ENCODE measurements at places on chromosomes 6 and 20.

DNA sequence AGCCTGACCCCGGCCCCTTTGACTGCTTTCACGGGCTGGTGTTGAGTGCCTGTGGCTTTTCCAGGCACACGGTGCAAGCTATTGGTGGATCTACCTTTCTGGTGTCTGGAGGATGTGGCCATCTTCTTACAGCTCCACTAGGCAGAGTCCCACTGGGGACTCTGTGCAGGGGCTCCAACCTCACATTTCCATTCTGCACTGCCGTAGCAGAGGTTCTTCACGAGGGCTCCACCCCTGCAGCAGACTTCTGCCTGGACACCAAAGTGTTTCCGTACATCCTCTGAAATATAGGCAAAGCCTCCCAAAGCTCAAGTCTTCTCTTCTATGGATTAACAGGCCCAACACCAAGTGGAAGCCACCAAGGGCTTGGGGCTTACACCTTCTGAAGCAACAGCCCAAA, 691.5 kb upstream of the POU3F2 start:
- no peak for DNase-seq

DNA sequence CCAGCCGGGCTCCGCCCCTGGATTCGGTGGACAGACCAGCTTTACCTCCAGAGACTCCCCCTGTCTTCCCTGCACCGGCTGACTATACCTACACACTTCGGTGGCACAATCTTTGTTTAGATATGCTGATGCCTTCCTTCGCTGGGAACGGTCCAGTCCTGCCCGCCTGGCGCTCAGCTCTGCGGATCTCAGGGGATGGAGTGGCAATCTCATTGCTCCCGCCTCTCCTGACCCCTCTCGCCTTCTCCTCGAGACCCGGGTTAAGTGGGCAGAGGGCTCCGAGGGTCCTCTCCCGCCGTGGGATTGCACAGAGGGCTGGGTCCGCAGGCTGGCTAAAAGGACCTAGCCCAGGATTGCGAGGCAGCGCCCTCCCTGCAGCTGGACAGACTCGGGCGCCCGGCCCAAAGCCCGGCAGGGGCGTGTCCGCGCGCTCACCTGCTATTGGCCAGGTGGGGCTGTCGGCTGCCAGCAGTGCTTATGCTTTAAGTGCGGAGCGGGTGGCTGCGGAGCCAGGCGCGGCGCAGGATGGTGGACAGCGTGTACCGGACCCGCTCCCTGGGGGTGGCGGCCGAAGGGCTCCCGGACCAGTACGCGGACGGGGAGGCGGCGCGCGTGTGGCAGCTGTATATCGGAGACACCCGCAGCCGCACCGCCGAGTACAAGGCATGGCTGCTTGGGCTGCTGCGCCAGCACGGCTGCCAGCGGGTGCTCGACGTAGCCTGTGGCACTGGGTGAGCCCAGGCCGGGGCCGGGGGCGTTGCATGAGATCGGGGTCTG, at the start of gene GNMT:
TSS of gene GNMT (plus strand) at position 512 of the 777 bp plus-strand sequence. CDS start at position 526, 14 bp downstream.
- DNase-seq = peak; percentile 64

- peak; percentile 38 for DNase-seq
Observed at GRCh38 chr6:119350202-119350951, 816 bp upstream of the MAN1A1 start.

DNA sequence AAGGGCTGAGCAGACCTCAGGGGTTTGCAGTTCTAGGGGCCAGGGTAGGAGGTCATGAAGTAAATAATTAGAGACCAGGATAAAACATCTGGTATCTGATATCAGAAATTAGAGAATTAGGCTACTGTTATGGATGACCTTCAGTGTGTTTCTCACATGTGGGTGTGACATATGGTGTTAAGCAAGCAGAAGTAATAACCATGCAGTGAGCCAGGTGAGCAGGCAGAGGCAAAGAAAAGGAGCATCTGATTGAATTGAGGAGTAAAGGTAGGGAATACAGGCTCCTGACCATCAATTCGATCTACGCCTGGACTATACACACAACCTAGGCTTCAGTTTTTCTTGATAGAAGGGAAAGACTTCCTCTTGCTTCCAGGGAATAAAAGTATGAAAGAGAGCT, 34.7 kb upstream of the MAP3K7 start:
- no peak for DNase-seq

DNA sequence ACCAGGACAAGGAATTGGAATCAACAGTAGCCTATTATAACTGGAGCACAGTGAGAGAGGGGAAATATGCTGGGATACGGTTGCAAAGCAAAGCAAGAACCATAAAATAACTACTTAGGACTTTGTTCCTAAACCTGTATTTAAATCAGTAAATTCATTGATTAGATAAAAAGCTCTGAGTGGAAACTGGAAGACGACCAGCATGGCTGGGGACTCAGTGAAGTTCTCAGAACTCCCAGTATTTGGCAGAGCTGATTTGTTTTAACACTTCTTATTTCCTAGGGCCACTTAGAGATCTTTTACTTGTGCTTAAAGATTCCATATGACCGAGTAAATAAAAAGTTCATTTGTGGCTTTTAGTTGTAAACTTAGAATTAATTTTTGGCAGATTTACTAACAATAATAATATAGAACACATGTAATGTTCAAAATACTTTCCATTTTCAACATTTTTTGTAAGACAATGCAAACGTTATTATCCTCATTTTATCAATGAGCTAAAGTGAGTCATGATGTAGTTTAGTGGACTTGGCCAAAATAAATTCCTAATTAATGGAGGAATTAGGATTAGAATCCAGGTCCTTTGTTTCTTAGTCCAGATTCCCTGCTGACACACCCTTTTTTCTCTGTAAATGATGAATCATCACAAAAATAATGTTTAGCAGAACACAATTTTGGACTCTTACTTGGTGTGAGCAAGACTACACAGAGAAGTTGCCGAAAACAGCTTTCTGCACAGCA, 392.9 kb downstream of the GJA1 start:
- DNase-seq = no peak

DNA sequence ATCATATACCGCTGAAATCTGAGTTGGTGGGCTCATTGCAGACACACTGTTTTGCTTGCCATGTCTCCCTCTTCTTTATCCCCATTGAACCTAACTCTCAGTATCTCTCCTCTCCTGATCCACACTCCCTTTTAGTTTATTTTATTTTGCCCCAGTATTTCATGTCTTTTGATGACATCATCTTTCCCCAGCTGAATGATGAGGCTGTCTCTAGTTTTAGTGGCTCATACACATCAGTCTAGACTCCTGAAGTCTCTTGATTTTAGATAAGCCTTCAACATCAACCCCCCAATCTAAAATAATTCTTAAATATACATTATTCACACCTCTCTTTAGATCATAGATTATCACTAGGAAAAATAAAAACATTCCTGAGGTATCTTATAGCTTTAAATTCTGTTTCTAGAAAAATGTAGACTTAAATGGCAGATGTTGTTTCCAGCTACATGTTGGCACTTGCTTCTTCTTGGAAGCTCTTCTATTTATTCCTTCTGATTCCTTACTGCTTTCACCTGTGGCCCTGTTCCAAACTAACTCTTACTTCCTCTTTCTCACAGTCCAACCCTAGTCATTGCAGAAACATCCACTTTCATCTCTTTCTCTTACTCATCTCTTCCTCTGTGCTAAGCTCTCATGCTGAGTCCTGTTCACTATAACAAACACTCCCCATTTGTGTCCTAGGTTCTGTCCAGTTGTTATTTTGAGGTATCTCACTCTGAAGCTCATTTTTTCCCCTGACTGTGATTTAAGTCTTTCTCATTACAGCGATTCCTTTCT, 191.9 kb upstream of the SLC35B3 start:
- DNase-seq = peak; percentile 97

GRCh38 chr20:5069141-5069806, 50.5 kb downstream of the PCNA start:
- no peak for DNase-seq

- DNase-seq = no peak
Observed at GRCh38 chr20:52838510-52839241, 133.5 kb upstream of the TSHZ2 start.

- DNase-seq = peak; percentile 64
Observed at GRCh38 chr20:41086402-41087324, 50.7 kb upstream of the PLCG1 start.

GRCh38 chr6:7282097-7282906, 30.7 kb downstream of the SSR1 start:
- no peak for DNase-seq

- no peak for DNase-seq
Observed at GRCh38 chr6:75422024-75422639, 71.5 kb downstream of the FILIP1 start.

DNA sequence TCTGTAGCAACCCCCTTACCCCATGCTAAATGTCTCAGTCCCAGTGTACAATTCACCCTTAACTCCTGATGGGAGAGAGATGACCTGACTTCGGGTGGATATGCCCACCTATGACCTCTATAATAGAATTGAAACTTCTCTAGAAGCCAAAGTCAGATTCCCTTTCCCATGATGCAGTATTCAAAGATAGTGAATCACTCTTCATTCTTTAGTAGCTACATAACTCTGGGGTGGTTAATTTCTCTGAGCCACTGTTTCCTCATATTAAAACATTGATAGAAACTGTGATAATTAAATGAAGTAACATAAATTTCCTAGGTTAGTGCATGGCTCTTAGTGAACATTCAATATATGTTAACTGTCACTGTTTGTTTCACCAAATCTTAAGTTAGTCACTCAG, 500.4 kb downstream of the COL12A1 start:
- peak; percentile 13 for DNase-seq

- DNase-seq = peak; percentile 6
Observed at GRCh38 chr6:147298461-147298860, 94.2 kb downstream of the STXBP5 start.

DNA sequence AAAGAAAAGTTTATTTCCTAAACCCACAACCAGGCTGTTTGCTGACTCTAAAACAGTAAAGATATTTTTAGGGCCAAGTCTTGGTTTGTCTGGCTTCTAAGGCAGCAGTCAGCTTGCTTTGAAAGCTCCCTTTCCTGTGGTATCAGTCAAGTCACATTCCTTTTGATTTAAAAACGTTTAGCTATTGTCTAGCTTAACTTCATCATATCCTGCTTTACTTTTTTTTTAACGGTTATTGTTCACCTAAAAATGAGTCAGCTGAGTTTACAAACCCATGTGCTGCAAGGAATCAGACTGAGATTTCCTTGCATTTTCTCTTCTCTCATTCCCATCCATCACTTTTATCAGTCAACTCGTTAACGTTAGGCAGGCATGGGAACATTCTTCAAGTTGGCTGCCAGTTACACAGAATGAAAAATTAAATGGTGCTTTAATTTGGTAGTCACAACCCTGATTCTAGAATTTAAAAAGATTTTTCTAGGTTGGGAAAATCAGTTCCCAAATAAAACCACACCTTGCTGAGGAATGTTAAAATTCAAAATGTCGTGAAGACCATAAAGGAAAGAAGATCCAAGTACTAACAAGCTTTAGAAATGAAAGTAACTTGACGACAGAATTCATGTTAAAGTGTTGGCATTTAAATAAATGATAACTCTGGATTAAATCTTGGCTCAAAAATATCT, 45.9 kb downstream of the ELOVL5 start:
- DNase-seq = peak; percentile 84

- no peak for DNase-seq
Observed at GRCh38 chr6:17839513-17840223, 132.9 kb upstream of the NUP153 start.

DNA sequence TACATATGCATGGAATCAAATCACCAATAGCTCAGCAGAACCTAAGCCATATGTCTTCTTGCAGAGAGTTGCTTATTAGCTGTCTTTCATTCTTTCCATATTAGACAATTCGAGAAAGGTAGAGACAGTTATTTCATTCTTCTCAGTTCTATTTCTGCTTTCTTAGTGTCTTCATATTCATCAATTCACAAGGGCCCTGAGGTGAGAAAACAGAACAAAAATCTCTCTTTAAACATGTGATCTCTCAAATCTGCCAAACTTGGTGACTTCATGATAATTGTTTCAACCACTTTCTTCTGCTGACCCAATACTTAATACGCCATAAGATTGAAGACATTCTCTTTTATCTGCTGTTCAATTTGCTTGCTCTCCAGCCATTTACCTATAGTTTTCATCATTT, 229.7 kb upstream of the MARCKS start:
- no peak for DNase-seq

DNA sequence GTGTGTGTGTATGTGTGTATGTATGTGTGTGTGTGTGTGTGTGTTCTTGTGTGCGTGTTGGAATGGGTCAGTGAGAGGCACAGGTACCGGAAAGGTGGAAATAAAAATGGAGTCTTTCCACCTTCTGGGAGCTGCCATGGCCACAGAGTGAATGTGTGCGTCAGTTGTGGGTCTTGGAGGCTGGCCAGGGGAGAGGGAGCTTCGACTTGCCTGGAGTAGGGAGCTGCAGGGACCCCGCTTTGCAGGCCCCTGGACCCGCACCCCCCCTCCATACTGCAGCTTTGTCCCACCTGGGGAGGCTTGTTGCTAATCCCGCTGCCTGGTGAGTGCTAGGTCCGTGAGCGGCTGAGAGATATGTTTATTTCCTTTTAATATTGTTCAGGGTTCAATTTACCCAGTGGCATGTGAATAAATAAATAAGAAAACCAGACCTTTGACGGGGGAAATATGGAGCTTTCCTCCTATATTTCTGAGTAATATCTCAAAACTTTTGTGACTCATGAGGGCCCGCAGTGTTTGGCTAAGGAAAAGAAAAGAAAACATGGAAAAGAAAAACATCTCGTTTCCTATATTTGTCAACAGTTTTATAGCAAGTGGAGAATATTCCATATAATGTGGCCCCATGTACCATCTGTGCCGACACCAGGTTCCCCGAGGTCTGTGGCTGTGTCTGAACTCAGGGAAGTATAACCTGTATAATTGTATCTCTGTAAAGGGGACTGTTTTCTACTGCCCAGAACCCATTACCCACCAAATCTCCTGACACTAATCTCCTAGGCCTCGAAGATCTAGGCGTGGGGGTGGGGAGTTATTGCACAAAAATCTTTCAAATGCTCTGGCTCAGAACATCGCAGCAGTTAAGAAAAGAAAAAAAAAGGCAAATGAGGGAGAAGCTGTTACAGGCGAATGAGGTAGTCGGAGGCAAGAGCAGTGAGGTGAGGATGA, 24.6 kb upstream of the CCDC167 start:
- no peak for DNase-seq

- DNase-seq = peak; percentile 87
Observed at GRCh38 chr20:5918856-5919625, 31.3 kb downstream of the TRMT6 start.

- DNase-seq = no peak
Observed at GRCh38 chr6:52654007-52654406, 16.9 kb upstream of the TMEM14A start.

DNA sequence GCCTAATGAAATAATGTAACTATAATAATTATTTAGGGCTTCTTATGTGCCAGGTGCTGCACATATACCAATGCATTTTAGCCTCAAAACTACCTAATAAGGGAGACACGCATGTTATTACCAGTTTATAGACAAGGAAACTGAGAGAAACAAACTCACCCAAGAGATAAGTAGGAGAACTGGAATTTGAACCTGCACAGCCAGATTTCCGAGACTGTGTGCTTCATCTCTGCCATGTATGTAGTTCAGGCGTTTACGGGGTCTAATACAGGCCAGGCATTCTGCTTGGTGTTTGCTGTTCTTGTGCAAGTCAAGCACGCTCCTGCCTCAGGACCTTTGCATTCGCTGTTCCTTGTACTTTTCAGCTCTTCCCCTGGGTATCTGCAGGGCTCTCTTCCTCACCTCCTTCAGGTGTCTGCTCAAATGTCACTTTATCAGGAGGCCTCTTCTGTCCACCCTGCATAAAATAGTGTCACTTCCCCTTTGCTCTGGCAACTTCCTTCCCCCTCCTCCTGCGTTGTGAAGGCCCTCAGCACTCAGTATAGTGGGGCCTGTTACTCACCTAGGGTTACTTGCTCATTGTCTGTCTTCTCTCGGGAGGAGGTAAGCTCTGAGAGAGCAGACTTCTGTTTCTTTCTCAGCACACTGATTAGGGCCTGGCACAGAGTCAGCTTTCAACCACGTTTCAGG, 6.1 kb upstream of the NSFL1C start:
- no peak for DNase-seq
